ENCODE measurements at places on chromosomes 1 and 21.

DNA sequence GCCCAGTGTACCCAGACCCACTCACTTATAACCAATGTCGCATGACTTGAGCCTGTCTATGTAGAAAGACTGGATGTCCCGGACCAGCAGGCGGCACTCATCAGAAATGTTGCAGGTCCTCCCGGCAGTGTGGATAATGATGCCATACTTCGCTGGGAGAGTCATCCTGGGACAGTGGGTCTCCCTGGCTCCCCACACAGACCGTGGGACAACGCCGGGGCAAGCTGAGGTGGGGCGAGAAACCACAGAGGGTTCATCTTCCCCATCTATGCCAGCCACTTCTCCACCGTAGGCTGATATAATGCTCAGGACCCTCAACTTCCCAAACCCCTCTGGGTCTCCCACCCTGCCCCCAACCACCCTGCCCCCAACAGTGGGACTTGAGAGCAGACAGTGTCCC lies 8.3 kb downstream of the PGLYRP4 start:
- no peak for DNase-seq

- DNase-seq, result no peak
Measured at GRCh38 chr1:6239213-6239752, 3.5 kb upstream of the ICMT start.

DNA sequence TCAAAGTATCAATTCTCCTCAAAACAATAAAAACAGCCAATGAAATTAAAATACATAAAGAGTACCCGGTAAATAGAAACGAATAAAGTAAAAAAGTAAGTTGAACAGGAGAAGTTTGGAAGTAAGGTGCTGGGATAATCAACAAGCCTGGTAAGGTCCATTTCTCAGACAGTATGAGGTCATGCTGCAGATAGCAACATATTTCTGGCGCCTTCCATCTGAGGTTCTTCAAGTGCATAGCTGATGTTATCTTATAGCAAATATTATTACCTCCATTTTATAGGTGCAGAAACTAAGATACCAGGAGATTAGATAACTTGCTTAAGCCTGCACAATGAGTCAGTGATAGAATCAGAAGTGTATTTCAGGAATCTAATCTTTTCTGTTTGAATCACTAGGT lies 23.7 kb upstream of the CEP350 start:
- no peak for DNase-seq

- DNase-seq, result no peak
Measured at GRCh38 chr1:5616366-5617178, 375.7 kb downstream of the NPHP4 start.

DNA sequence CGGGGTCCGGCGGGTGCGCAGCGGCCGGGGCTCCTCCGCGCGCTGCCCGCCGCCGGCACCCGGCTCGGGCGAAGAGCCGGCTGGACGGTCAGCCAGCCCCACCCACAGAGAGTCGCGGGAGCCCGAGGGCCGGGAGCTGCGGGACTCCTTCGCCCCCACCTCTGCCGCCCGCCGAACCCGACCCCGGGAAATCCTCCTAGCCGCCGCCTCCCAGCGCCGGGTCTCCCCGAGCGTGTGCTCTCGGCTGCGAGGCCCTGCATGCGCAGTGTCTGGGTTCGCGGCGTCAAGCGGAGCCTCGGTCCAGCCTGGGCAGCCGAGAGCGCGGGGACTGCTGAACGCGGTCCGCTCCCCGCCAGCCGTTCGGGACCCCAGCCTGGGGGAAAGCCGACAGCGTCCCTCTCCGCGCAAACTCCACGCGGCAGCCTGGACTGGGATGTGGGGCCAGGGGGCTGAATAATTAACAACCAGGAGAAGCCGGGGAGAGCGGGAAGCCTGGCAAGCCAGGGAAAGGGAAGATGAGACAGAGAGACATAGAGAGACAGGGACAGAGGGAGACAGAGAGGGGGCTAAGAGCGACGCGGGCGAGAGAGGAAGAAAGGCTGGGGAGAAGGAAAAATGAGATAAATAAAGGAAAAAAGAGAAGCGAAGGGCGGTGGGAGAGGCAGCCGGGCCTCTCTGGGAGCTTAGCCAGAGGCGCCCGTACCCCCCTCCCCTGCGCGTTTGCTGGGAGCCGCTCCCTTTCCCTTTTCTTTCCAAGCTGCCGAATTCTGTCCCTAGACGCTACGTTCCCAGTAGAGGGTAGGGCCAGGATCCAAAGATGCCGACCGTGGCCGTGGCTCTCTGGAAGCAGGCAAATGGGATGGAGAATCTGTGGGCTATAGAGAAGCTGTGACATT lies 64.2 kb downstream of the MEF2D start:
- no peak for DNase-seq

DNA sequence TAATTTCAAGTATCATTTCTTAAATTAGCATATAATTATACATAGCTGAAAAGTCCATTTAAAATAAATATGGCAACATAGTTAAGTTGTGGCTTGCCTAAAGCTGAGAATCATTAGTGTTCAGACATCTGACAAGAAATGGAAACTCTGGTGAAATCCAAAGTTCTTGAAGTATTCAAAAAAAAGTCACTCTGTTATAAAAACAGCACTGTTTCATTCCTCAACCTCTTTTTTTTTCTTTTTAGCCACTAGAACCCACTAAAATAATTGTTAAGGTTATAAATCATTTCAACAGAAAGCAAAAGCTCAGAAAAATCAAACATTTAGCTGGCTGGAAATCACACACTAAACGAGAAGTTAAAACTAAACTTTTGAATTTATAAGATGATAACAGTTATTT lies 476.7 kb downstream of the LTN1 start:
- no peak for DNase-seq

DNA sequence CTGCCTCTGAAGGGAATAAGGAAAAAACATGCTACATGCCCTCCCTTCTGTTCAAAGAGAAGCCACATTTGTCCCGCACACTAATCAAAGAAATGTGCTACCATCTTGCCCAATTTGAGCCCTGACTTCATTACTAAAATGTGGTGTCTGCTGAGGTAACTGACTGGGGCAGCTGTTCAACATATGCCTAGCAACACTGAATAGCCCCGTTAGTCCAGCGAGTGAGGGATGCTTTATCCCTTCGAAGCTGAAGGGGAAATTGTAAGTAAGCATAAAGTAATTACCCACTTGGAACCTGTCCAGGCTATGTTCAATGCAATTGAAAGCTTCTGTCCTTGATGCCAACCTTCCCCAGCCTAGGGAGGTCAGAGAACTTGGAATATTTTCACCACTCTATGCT lies 310.6 kb downstream of the SEC16B start:
- DNase-seq, result no peak

DNA sequence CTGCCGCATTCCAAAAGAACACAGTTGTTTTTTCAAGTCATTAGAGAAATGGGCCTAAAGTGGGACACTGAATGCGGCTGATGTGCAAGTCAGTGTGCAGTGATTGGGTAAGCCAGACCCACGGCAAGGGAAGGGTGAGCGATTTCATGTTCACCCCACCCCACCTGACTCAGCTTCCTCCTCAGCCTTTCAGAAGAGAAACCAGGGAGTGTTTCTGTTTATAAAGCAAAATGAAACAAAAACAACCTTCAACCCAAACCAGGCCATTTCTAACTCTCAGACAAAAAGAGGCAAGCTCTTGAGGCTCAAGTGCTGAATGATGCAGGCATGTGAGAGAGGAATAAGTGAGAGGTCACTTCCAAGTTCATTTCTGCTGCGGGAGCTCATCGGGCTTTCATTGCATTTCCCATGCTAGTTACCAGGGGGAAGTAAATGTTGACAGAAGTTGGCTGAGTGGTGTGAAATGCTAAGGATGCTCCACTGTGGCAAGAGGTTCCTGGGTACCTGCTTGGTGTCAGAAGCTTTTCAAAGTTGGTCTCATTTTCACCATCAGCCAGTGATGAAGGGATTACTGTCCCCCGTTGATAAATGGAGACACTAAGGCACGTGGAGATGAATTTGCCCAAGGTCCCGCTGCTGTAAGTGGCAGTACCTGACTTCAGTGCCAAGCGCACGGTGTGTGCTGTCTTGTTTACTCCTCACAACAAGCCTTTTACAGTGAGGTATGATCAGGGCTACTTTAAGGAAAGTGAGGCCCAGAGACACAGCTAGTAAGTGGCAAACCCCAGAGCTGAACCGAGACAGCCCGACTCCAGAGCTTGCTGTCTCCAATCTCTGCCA lies 29.1 kb downstream of the STPG1 start:
- peak; percentile 35 for DNase-seq

GRCh38 chr1:207813512-207813881 lies 61.6 kb downstream of the CD46 start:
- DNase-seq, result no peak

DNA sequence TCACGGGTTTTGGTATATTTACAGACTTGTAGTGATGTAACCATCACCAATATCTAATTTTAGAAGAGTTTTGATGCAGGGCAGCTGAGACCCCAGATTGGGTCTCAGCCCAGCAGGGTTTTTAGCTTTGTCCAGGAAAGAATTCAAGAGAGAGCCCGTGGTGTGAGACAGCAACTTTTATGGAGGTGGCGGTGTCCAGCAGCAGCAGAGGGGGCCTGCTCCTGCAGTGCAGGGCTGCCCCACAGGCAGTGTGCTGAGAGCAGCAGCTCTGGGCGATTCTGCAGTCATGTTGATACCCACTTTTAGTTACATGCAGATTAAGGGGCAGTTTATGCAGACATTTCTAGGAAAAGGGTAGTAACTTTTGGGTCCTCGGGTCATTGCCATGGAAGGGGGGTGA lies 1.8 kb upstream of the EPHX1 start:
- no peak for DNase-seq

GRCh38 chr1:230504310-230504709 lies 78.2 kb upstream of the PGBD5 start:
- DNase-seq, result no peak

- no peak for DNase-seq
Measured at GRCh38 chr1:229281339-229281926, 10.5 kb downstream of the RAB4A start.
